Placental pericyte (primary cell): ENCODE measurements at places on chromosomes 12 and 14. TPM values are rescaled to one million over a fixed set of nuclear protein-coding genes. Genes with fewer than 3 reads are reported as not detected.

Gene PPP1R1A
- total RNA-seq = not detected in 2 replicates

Gene GPX2
- not detected in 2 replicates for total RNA-seq

Gene FOXJ2
- total RNA-seq = 9.4 and 12.0 TPM in 2 replicates

Gene SLC38A4
- 3.1 and 14.7 TPM in 2 replicates for total RNA-seq

Gene DHRS2
- total RNA-seq = not detected in 2 replicates

Gene RALGAPA1
- 21.7 and 35.6 TPM in 2 replicates for total RNA-seq

Gene PDZRN4
- total RNA-seq = not detected in 2 replicates

Gene CCDC177
- total RNA-seq = not detected in 2 replicates

Gene GLI1
- 1.1 and 1.3 TPM in 2 replicates for total RNA-seq

Gene CLEC2A
- not detected in 2 replicates for total RNA-seq

Gene PKP2
- total RNA-seq = 3.7 and 39.6 TPM in 2 replicates

Gene ENDOU
- under 0.01 TPM in 1 of 2 replicates, not detected in the other for total RNA-seq

Gene DDIT3
- total RNA-seq = 12.7 and 433 TPM in 2 replicates

Gene LHX5
- total RNA-seq = not detected in 2 replicates

Gene AICDA
- total RNA-seq = not detected in 2 replicates

Gene MMAB
- total RNA-seq = 22.8 and 59.7 TPM in 2 replicates

Gene TEX52
- total RNA-seq = not detected in 2 replicates

Gene RNASE7
- not detected in 2 replicates for total RNA-seq

Gene ASPG
- not detected in 2 replicates for total RNA-seq

Gene FOXM1
- total RNA-seq = 2.6 and 41.4 TPM in 2 replicates

Gene SYT1
- total RNA-seq = 1.3 and 5.2 TPM in 2 replicates

Gene SLC25A47
- not detected in 2 replicates for total RNA-seq

Gene RAB15
- 1.3 and 2.9 TPM in 2 replicates for total RNA-seq

Gene HOXC4
- total RNA-seq = 1.1 and 2.0 TPM in 2 replicates

Gene LAG3
- total RNA-seq = 0.22 and 0.29 TPM in 2 replicates

Gene NPFF
- not detected in 2 replicates for total RNA-seq

Gene ZFYVE21
- total RNA-seq = 23.3 and 35.9 TPM in 2 replicates

Gene PMCH
- total RNA-seq = not detected in 2 replicates

Gene RPS26
- 329 and 597 TPM in 2 replicates for total RNA-seq

Gene TPPP2
- total RNA-seq = not detected in 2 replicates

Gene RECQL
- total RNA-seq = 42.5 and 122 TPM in 2 replicates

Gene MYO1H
- not detected in 2 replicates for total RNA-seq

Gene USP30
- 9.6 and 11.4 TPM in 2 replicates for total RNA-seq

Gene FAM186B
- 0.14 and 0.44 TPM in 2 replicates for total RNA-seq

Gene GALNT9
- total RNA-seq = 0.22 and 0.29 TPM in 2 replicates

Gene TMTC1
- total RNA-seq = 19.6 and 26.7 TPM in 2 replicates
